ENCODE measurements at places on chromosomes 13 and 19.

DNA sequence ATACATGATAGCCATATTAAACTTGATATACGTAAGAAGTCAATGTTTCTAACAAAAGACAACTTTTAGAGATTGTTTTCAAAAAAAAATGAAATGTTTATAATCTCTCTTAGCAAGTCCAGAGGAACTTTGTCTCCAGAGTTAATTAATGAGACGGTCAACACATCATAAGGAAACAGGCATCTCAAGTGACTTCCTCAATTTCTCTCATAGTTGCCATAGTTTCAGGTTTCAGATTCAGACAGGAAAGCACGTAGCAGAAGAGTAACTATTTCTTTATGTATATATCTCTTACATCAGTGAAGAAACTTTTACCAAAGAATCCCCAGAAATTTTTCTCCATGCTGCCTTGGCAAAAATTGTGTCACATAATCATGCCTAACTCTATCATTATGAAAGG is 159.6 kb upstream of the ATXN8OS start:
- DNase-seq: no peak

DNA sequence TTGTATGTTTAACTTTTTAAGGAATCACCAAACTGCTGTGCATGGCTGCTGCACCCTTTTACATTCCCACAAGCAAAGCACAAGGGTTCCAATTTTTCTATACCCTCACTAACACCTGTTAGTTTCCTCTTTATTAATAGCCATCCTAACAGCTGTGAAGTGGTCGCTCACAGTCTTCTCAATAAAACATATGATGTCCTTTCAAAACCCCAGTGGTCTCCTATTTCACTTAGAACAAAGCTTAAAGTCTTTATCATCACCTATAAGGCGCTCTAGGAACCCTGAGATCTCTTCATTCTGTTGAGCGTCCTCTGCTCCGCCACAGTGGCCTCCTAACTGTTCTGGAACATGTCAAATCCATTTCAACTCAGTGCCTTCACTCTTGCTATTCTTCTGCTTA is 400.5 kb downstream of the KLF12 start:
- DNase-seq: no peak

DNA sequence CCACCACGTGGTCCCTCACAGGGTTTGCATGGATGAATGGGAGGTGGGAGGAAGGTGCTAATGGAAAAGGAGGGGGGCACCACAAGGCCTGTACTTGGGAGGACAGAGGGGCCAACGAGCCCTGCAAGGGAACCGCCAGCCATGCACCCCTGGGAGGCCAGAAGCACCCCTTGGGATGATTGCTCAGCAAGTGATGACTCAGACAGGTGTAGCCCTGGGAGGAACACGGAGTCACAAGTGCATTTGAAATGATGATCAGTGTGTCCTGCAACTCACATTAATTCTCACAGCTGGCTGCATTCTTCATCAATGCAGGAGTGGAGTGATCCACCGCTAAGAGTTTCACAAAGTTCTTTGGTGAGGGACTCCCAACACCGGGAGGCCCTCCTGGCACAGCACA is 82.8 kb upstream of the ZNF254 start:
- no peak for DNase-seq

DNA sequence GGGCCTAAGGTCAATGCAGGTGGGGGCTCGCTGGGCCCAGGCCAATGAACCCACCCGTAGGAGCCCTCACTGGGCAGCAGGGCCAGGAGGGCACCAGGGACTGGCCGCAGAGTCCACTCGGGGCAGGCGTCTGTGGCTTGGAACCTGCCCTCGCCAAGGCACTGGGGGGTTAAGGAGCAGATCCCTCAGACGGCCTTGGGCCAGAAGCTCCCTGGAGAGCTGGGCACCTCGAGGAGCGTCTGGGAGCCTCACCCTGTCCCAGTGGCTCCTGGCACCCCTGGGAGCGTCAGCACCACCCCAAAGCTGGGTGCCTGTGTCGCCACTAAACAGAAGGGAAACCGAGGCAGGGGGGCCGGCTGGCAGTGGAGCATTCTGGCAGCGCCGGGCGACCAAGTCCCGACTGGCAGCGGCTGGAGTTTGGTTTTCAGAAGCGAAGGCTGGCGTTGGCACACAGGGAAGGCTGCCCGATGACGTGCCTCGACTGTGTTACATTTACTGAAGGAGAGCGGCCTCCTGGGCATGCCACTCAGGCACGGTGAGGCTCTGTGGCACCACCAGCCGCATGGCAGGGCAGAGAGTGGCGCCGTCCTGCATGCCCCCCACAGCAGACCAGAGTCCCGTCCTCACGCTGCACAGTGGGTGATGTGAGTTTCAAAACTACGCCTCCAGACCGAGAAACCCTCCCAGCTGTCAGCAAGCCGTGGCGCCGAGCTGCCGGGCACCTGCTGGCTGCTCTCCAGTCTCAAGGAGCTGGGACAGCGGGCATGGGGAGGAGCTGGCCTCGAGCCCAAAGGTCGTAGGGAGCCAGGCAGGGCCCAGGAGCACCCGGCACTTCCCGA is 9.2 kb upstream of the MEX3D start:
- no peak for DNase-seq

DNA sequence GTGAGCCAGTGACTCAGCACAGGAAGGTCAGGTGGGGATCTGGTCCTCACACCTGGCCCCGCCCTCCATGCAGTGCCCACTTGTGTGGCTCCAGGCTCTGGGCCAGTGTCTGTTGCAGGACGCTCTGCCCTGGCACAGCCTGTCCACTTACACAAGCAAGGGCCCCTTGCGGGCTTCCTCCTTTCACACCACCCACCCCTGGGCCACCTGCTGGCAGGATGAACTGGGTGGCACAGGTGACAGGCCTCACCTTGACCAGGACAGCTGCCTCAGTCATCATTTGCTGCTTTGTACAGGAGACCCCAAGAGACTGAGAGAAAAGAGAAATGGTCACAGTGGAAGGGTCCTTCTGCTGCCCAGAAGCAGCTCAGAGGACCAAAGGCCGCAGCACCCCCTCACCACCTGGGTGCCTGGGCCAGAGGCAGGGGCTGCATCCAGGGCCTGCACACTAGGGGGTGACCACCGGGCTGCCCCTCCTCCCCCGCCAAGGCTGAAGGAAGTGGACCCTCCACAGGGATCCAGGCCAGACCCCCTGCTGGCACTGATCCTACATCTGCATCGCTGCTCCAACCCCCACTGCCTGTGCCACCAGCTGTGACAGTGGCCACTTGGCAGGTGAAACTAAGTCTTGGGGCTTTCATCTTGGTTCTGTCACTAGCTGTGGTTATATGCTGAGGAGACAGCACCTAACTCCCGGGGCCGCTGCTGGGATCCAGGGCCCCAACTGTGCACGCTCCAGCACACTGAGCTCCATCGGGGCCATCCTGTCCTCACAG is 110.3 kb downstream of the TUBA3C start:
- no peak for DNase-seq

DNA sequence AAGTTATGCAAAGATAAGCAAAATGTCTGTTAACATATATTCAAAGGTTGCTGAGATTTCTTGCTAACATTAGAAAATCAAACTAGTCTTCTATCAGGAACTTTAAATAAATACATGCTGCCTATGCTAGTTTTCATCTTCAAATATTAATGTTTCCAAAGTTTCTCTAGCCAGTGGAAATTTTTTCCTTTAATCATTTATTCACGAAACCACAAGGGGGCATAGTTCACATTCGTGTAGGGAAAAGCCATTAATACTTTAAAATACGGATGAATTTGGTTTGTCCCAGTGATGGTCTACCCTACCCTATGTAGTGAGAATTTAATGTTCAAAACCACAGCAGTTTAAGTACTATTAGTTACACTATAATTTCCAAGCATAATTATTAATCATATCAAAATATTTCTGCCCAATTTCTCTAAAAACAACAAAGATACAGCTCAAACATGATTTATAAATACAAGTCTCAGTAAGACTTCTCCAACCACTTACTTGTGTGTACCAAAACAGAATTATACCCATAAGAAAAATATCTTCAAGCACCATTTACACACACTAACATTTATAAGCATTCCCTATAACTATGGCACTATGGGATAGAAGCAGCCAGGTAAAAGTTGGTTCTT is 16.2 kb downstream of the NUFIP1 start:
- peak; percentile 44 for DNase-seq

- DNase-seq: no peak
Observed at GRCh38 chr19:409516-410242, 732 bp upstream of the C2CD4C start.

- DNase-seq: no peak
Observed at GRCh38 chr19:5131031-5131505, 162.2 kb downstream of the KDM4B start.

- peak; percentile 87 for DNase-seq
Observed at GRCh38 chr19:44623080-44623479, 9.7 kb downstream of the IGSF23 start.

DNA sequence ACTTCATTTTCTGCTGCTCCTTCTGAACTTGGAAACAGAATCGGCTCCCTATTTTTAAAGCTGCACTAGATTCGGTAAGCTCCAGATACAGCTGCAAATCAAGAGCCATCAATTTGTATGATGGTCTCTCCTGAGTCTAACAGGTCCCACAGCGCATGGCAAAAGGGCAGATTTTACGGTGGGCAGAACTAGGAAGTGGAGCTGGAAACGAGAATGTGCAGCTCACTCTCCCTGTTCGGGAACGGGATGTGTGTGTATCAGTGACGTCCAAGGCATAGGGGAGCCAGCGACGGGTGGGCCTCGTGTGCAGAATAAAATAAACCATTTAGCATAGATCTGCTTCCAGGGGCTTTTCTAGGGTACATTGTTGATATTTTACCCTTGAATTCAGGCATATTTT is 74.2 kb downstream of the COL4A1 start:
- no peak for DNase-seq

DNA sequence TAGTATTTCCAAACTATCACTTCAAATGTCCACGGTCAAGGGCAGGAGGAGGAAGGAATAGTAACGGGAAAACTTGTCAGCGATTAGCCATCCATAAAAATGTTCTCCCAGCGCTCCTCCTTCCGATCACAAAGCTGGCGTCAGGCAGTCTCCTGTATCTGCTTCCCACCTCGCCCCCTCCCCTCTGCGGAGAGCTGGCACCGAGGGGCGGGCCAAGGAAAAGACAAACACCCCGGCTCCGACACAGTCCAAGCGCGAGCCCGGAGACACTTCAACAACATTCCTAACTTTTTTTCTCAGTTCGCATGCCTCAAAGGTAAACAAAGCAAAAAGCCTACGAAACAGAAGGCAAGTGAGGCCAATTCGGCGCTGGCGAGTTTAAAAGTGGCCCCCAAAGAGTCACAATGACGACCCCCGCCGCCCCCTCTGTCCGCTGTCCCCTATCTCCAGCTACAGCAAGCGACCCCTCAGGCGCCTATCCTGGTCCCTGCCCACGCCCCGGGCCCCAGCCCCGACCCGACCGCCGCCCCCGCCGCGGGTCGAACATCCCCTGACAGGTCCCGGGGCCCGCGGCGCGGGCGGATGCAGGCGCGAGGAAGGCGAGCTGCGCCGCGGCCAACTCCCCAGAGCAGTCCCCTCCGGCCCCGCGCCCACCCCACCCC is 736 bp downstream of the SMAD9 start:
- peak; percentile 47 for DNase-seq

DNA sequence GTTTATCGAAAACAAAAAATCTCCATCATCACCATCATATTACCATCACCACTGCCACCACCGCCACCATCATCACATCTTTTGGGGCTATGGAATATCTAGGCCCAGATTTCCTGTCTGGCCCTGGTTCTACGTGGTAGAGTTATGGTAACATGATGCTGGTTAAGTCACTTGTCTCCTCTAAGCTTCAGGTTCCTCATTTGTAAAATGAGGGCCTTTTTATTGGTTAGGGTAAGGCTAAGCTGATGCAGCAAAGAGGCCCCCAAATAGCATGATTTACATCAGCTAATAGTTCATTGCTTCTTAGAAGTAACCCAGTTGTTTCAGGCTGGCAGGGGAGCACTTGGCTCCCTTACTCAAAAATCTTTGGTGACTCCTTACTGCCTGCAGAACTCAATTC is 37.9 kb downstream of the PCDH8 start:
- DNase-seq: no peak

GRCh38 chr13:30696278-30697176 is 38.8 kb upstream of the ALOX5AP start:
- DNase-seq: peak; percentile 63

- no peak for DNase-seq
Observed at GRCh38 chr13:112953591-112954487, 15.2 kb upstream of the MCF2L start.

DNA sequence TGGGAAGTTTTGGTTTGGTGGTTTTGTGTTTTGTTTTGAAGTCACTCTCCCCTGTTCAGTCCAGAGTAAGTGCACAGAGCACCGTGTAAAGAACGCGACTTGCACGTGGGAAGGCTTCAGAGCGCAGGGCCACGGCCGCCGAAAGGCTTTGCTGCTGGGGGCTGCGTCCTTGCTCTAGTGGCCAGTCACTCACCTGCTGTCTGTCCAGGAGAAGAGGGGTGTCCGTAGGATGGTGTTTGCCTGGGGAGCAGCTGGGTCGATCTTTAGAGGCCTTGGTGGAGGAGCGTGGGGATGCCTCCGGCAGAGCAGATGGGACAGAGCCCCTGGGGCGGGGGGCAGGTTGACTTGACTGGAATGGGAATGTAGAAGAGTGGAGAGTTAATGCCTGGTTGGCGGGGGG is 116.6 kb upstream of the MCF2L start:
- no peak for DNase-seq

GRCh38 chr13:98142380-98143156 is at the start of gene FARP1:
TSS of gene FARP1 (plus strand) at chr13:98143094. CDS start at chr13:98213243, 70,149 bp downstream.
- peak; percentile 79 for DNase-seq

- DNase-seq: no peak
Observed at GRCh38 chr19:609004-609346, 19.3 kb downstream of the HCN2 start.

- no peak for DNase-seq
Observed at GRCh38 chr13:98176777-98177608, at the start of gene RNF113B. TSS of gene RNF113B (minus strand) at chr13:98177269. CDS start at chr13:98177236, 33 bp downstream.

DNA sequence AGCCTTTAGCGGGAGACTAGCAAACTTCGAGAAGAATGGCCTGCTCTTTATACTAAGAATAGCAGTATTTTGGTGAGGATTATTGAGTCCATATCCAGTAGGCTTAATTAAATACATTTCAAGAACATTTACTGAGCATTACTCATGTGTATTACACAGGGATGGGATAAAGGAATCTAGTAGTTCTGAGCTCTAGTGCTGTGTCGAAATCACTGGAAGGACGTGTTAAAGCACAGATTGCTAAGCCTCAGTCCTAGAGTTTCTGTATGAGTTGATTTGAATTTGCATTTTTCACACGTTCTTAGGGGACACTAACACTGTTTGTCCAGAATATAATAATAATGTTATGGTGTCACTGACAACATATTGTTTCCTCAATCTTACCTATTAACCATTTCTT is 9.0 kb downstream of the ZNF302 start:
- DNase-seq: no peak

DNA sequence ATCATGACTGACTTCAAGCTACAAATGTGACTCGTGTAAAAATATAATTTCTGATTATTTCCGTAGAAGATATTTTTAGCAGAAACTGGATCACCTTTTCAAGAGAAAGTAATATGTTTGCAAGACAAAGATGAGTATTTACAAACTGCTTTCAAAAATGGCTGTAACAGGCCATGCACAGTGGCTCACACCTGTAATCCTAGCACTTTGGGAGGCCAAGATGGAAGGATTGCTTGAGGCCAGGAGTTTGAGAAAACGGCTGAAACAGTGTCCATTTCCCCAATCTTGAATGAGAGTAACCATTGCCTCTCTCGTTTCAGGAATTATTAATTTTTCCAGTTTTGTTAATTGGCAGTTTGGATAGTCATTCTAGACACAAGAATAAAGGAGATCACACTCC is 3.5 kb upstream of the ZNF175 start:
- no peak for DNase-seq

- DNase-seq: no peak
Observed at GRCh38 chr13:34521171-34521570, 420.9 kb upstream of the NBEA start.
